Left kidney (tissue), 8 donors: ENCODE measurements at places on chromosomes 7 and 10. TPM values are rescaled to one million over a fixed set of nuclear protein-coding genes. Genes with fewer than 3 reads are reported as not detected.

- no peak for DNase-seq
Observed at GRCh38 chr10:124124123-124124768, 30.8 kb upstream of the CHST15 start.

DNA sequence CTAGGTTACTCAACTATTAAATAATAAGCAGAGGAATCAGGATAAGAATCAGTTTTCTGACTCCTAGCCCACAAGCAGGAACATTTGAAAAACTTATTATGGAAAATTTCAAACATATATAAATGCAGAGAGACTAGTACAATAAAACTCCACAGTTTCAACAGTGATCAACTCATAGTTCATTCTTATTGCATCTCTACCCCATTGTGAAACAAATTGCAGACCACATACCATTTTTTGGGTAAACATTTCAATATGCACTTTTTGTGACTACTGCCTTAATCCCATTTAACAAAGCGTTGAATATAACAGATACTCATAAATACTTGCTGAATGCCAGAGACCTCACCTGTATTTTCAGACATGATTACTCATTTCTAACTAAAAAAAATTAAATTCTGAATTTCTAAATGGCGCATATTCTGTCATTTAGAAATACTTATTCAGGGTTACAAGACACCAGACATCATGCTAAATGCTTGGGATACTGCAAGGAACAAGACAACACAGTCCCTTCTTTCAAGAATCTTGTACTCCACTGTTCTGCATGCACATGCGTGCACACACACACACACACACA is 11.4 kb downstream of the CDK6 start:
- DNase-seq, result no peak

DNA sequence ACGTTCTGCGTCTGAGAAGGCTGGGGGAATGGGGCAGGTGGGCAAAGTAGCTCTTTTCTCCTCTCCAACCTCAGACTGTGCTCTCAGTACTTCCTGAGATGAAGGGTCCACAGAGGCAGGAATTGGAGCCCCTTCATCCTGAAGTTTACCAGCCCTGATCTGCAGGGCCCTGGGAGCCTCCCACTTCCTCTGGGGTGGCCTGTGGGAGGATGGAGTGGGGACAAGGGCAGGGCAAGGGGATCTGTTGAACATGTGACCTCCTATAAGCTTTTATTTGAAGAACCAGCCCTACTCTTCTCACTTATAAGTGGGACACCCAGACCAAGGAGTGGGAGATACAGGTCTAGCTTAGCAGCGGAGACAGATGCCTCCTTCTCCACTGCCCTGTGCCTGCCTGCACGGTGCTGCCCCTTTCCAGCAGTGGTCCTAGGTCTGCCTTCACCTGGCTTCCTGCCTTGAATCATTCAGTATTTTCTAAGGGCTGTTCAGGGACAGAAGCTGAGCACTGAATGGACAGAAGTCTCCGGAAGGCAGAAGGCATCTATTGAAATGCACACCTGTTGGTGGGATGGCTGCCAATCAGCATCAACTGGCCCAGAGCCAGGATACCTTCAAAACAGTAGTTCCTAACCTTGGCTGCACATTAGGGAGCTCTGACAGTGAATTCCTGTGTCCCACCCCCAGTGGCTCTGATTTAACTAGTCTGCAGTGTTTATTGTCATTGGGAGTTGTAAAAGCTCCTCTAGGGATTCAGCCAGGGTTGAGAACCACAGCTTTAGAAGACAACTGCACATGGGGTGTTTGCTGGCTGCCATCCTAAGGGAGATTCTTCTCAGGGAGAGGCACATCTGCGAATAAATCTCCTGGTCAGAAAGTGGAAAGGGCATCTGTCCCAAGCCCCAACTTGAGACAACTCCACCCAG is 2.7 kb upstream of the ARHGAP22 start:
- DNase-seq, result no peak

IGFBP3 gene
- polyA plus RNA-seq, result 62.6 TPM

DNA sequence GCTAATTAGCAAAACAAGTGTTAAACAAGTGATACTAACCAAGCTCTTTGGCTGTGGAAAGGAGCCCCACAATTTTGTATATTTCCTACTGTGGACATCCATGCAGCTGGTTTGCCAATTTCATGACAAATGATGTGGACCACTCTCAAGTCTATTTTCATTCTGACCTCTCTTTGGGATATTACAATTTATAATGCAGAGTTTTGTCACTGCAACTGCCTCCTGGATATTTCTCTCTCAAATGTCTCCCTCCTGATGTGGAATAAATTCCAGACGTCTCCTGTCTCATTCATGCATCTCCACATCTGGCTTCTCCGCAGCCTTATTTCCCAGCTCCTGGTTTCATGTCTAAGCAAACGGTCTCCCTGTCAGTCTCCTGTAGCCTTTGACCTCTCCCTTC is 80.6 kb upstream of the RHEB start:
- DNase-seq, result no peak

GRCh38 chr10:89695307-89695706 is 6.1 kb upstream of the KIF20B start:
- DNase-seq, result no peak

GRCh38 chr7:2069472-2069860 is 163.3 kb downstream of the MAD1L1 start:
- DNase-seq, result no peak

DNA sequence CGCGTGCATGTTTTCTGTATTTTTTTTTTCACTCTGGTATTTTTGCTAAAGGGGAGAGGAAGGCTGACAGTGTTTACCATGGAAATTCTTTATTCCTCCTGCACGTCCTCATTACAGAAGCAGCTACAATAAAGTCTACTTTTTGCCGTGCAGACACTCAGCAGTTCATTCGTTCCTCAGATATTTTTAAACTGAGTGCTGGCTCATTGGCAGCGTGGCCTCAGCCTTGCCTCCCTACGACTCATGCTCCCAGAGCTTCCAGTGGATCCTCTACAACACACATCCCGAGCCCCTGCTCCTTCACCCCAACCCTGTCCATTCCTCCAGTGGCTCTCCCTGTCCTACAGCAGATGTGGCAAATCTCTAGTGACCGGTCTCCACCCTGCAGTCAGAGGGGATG is 239.2 kb upstream of the ZMIZ1 start:
- DNase-seq, result no peak

DNA sequence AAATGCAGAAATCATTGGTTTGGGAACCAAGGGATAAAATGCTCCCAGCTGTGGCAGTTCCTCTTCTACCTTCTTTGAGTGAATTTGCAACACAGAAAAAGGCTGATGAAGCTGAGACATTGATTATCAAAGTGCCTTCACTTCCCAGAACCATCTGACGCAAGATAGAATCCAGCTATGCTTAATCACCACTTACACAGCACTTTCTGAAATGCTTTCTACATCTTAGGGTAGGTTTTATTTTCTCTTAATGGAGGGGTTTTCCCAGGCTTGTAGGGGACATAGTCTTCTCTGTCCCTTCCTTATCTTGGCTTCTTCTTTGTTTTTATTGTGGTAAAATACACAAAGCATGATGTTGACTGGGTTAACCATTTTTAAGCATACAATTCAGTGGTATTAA is 332.6 kb upstream of the ZNF32 start:
- DNase-seq, result no peak

RAB19 gene
- polyA plus RNA-seq, result 2.9 TPM

DNA sequence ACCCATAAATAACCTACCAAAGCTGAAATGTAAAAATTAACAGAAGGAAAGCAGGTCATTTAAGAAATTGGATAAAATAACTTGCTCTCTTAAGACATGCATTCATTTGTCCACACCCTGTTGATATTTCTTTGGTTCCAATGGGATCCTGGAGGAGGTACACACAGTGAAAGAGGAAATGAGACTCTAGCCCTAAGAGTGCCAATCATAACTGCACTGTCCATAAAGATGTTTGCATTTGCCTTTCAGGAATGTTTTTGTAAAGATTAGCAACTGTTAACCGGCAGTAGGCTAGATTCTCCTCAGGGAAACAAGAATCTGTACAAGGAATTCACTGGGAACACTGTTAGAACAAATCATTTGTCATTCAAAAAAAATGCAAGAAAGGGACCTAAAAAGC is 61.0 kb downstream of the MEOX2 start:
- DNase-seq, result no peak

CPVL gene
- 57.8 TPM for polyA plus RNA-seq

TAS2R41 gene
- not detected for polyA plus RNA-seq

- DNase-seq, result no peak
Observed at GRCh38 chr10:61964059-61964709, 62.7 kb downstream of the ARID5B start.
